ENCODE measurements at places on chromosomes 5 and 9. TPM values are rescaled to one million over a fixed set of nuclear protein-coding genes. Genes with fewer than 3 reads are reported as not detected.
A peak's percentile ranks its signal among the peaks of the same experiment; 100 is the strongest.

LCN1 gene
- not detected for total RNA-seq

SPOCK1 gene
- 0.57 TPM for total RNA-seq

INSL4 gene
- total RNA-seq = not detected

HBEGF gene
- total RNA-seq = 0.47 TPM

PDCD1LG2 gene
- total RNA-seq = 0.15 TPM

RASEF gene
- not detected for total RNA-seq

ZBTB34 gene
- total RNA-seq = 8.2 TPM

FGF10 gene
- total RNA-seq = not detected

- H3K27ac ChIP-seq = peak overlapping the region; percentile 87
- no peaks in the 10 kb centered on the region for H3K27me3 ChIP-seq
- H3K4me1 ChIP-seq = peaks cover 55% of the 10 kb centered on the region
- no peak for DNase-seq
Observed at GRCh38 chr5:59037941-59038797, 455.3 kb downstream of the RAB3C start.

DNA sequence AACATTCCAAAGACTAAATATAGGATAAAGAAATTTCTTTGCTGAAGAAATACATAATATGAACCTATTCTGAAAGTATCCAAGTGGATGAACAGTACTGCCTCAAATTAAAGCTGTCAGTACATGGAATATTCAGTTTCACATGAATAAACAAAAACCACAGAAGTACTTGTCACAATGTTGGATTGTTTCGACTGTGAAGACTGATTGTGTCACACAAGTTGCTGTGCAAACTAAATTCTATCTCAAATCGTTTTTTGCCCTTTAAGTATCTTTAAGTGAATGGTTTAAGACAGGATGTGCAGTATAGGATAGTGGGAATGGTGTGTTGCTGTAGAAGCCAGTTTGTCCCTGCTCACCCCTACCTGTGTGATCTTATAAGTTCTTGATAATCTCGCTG, 137.4 kb upstream of the OTULINL start:
- no peak overlapping the region for H3K27ac ChIP-seq
- no peaks in the 10 kb centered on the region for H3K4me1 ChIP-seq
- peaks cover 2% of the 10 kb centered on the region for H3K27me3 ChIP-seq
- peaks cover 3% of the 10 kb centered on the region for H3K36me3 ChIP-seq
- DNase-seq = no peak

- H3K4me1 ChIP-seq = no peaks in the 10 kb centered on the region
- H3K4me3 ChIP-seq = no peak overlapping the region
- no peak for DNase-seq
- H3K27me3 ChIP-seq = no peaks in the 10 kb centered on the region
Observed at GRCh38 chr5:3350781-3351180, 244.9 kb upstream of the IRX1 start.

DNA sequence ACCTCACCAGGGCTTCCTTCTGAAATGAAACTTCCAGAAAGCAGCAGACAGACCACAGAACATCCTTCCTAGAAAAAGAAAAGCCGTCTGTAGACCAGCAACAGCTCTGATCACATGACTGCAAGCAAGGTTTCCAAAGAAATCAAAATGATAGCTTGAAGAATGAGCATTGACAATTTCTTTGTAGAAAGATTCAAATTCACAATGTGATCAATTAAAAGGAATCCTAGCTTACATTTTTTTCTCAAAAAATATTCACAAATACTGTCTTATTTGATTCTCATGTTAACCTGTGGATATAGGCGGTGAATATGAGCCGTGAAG, 144.9 kb downstream of the MTX3 start:
- H3K36me3 ChIP-seq = no peaks in the 10 kb centered on the region
- H3K27ac ChIP-seq = no peak overlapping the region
- no peak overlapping the region for H3K4me3 ChIP-seq
- peaks cover 26% of the 10 kb centered on the region for H3K27me3 ChIP-seq

DNA sequence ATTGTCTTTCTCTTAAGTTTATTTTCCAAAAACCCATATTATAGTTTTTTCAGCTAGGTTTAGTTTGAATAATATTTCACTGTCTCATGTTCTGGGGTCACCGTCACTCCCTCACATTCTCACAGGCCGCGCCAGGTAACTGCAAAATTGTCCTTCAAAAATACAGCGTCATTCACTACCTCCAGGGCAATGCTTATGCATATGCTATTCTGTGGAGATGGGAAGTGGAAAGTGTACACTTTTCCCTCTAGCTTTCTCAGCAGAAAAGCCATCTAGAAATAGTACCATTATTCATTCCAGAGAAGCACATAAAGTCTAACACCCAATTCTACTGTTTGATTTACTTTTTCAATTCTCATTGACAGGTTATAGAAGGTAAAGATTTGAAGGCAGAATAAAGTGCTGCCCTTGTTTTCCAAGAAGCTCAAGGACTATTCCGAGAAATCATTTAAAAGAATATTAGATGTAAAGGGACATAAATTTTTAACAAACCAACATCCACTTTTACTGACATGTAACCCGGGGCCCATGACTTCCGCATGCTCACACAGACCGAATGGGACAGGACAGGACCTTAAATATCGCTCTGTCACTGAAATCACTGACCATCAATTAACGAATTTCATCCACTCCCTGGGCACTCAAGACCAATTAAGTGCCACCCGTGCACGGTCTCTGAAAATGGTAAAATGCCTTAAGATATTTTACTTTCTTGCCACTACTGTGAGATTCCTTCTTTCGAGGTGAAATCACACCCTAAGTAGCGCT, 720 bp downstream of the NUDT12 start:
- H3K27ac ChIP-seq = no peak overlapping the region
- no peaks in the 10 kb centered on the region for H3K27me3 ChIP-seq
- H3K4me1 ChIP-seq = peaks cover 7% of the 10 kb centered on the region
- no peaks in the 10 kb centered on the region for H3K36me3 ChIP-seq

GRCh38 chr5:36728697-36729543, 122.5 kb downstream of the SLC1A3 start:
- no peak overlapping the region for H3K27ac ChIP-seq
- no peaks in the 10 kb centered on the region for H3K27me3 ChIP-seq
- DNase-seq = no peak
- no peaks in the 10 kb centered on the region for H3K36me3 ChIP-seq
- H3K4me1 ChIP-seq = peaks cover 9% of the 10 kb centered on the region
- H3K4me3 ChIP-seq = no peak overlapping the region

DNA sequence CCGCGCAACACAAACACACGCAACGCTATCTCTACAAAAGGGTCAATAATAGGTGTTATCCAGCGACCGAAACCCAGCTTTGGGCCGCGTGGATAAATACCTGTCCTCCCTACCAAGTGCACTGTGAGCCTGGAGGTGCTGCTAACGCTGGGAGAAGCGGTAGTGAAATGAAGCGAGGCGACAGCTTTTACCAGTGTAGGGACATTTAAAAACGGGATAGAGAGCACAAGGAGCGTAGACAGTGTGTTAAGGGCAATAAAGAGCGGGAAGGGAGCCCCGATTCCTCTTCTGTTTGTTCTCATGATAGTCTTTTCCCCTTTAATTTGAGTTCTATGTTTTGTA, 421 bp upstream of the DEPDC1B start:
- H3K4me1 ChIP-seq = peaks cover 10% of the 10 kb centered on the region
- no peaks in the 10 kb centered on the region for H3K36me3 ChIP-seq
- H3K27me3 ChIP-seq = no peaks in the 10 kb centered on the region
- peak overlapping the region; percentile 54 for H3K27ac ChIP-seq
- DNase-seq = peak; percentile 4

DNA sequence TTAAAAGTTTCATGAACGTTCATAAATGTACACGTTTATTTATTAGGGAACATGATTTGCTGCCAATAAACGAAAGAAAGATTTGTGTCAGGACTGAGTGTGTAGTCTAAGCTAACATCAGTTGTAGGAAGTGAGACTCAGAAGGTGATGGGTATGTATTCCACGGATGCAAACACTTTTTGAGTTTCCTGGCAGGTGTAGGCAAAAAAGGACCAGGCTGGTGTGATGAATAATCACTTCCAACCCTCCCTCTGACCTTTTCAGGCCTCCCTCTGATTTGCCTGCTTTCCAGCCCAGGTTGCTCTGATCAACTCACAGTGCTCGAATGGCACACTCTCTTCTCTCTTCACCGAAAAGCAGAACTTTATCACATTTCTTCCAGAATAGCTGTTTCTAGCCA, 51.8 kb downstream of the BASP1 start:
- no peaks in the 10 kb centered on the region for H3K4me1 ChIP-seq
- no peaks in the 10 kb centered on the region for H3K27me3 ChIP-seq
- H3K27ac ChIP-seq = no peak overlapping the region
- no peak for DNase-seq

DNA sequence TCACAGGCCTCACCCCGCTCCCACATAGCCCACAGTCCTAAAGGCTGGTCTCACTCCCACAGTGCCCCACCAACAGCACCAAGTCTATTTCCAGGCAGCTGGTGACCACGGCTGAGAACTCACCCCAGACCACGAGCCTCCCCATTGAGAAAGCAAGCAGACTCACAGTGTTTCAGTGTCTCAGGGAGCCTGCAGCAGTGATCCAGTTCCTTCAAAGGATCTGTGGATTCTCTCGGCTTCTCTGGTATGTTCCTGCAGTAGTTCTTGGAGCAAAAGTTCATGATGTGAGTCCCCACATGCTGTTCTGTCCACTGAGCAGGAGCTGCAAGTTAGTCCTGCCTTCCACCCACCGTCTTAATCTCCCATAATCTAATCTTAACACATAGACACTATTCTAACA, 185.3 kb upstream of the CDH6 start:
- H3K36me3 ChIP-seq = no peaks in the 10 kb centered on the region
- no peaks in the 10 kb centered on the region for H3K27me3 ChIP-seq
- no peak for DNase-seq
- H3K4me3 ChIP-seq = no peak overlapping the region
- H3K4me1 ChIP-seq = no peaks in the 10 kb centered on the region

DNA sequence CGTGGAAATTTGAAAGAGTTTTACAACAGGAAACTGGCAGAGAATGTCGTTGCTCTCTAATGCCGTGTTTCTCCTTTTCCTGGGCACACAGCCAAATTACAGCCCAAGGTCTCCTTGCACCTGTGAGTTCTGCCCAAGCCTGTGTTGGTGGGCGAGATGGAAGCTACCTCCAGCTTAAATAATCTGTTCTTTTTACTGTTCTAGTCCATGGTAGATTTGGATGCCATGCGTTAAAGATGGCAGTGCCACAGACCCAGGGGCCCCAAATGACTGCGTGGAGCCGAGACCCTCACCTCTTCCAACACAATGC, 92.6 kb upstream of the IRX4 start:
- no peak overlapping the region for H3K4me3 ChIP-seq
- H3K36me3 ChIP-seq = no peaks in the 10 kb centered on the region
- H3K27me3 ChIP-seq = peaks cover 17% of the 10 kb centered on the region
- DNase-seq = no peak

DNA sequence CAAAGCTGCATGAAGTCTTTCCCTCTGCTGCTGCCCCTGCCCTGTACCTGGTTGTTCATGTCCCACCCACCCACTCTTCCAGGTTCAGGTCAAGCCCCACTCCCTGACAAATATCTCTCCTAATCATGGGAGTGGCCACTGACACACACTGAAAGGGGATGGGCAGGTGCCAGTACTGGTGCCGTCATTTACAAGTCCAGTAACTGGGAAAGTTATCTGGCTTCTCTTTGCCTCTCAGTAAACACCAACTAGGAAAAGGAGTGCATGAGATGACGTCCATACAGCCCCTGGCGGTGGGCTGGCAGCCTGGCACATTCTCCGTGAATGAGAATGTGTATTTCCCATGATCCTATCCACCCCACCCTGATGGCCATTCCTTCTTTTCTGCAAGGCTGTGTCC, 225.2 kb downstream of the FSTL4 start:
- H3K27ac ChIP-seq = no peak overlapping the region
- H3K4me1 ChIP-seq = no peaks in the 10 kb centered on the region
- H3K36me3 ChIP-seq = no peaks in the 10 kb centered on the region
- H3K27me3 ChIP-seq = peaks cover 21% of the 10 kb centered on the region

GRCh38 chr5:127280491-127281220, 9.9 kb upstream of the MEGF10 start:
- H3K4me3 ChIP-seq = no peak overlapping the region
- H3K4me1 ChIP-seq = no peaks in the 10 kb centered on the region
- peaks cover 8% of the 10 kb centered on the region for H3K27me3 ChIP-seq
- no peak for DNase-seq
- no peaks in the 10 kb centered on the region for H3K36me3 ChIP-seq

- no peaks in the 10 kb centered on the region for H3K4me1 ChIP-seq
- H3K4me3 ChIP-seq = no peak overlapping the region
- DNase-seq = no peak
Observed at GRCh38 chr5:90560771-90561170, 2.2 kb downstream of the ADGRV1 start.

DNA sequence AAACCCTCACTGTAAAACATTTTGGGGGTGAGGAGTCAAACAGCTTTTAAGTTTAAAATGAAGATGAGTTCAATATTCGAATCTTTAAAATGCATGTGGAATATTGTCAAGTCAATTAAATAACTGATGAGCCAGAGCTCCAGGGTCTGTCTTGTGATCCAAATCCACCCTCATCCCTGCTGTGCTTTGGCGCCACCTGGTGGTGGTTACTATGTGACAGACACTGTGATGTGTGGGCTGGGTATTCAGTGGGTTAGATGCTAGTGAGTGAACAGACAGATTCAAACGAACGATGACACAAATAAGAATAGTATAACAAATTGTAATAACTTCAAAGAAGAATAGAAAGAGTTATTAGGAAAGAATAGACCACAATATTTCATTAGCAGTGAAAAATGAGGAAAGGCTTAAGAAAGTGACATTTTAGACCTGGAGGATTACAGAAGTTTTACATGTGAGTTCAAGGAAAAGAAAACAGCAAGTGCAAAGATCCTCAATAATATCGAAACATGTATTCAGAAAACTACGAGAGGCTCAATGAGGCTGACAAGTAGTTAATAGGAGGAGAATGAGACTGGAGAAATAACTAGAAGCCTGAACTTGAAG, 51.4 kb upstream of the CHSY3 start:
- DNase-seq = peak; percentile 59
- no peaks in the 10 kb centered on the region for H3K36me3 ChIP-seq
- no peaks in the 10 kb centered on the region for H3K27me3 ChIP-seq
- H3K4me3 ChIP-seq = no peak overlapping the region
- H3K27ac ChIP-seq = no peak overlapping the region

DNA sequence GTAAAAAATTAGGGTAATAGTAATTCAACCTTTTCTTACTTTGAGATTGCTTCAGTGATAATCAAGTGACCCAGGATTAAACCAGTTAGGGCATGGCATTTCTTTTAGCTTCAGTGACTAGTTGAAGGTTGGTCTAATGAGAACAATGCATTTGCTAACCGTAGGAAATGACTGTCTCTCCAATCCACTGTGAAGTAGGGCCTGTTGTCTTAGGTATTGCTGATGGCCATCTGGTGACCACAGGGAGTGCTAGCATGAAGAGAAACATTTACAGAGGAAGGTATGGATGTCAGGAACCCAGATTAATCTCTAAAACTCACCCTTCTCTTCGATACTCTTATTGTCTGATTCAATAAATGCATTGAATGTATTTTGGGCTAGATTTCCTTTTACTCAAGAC, 535.9 kb upstream of the SEMA6A start:
- H3K27ac ChIP-seq = no peak overlapping the region
- no peaks in the 10 kb centered on the region for H3K4me1 ChIP-seq
- no peaks in the 10 kb centered on the region for H3K27me3 ChIP-seq
- DNase-seq = no peak
- no peaks in the 10 kb centered on the region for H3K36me3 ChIP-seq
